ENCODE measurements at places on chromosomes 2 and 18.

- DNase-seq: no peak
Observed at GRCh38 chr2:191266201-191266600, 21.0 kb downstream of the MYO1B start.

DNA sequence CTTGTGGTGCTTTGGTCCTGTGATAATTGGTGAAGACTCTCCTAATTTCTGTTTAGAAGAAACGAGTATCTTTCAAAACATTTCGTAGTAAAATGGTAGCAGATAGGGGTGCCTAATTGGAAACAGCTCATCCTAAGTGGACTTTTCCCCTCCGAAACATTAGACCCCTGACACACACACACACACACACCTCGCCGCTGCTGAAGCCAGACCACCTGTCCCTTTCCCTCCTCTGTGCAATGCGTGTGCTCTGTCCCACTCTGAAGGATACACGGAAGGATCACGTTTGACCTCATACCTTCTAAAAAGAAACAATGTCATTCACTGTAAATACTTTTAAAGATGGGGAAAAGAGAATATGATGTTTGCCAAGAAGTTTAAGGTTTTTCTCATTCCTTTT is 36.2 kb upstream of the TMEM87B start:
- DNase-seq: no peak

GRCh38 chr2:226491112-226491511 is 308.5 kb downstream of the IRS1 start:
- no peak for DNase-seq

GRCh38 chr2:209305026-209305425 is 118.8 kb upstream of the MAP2 start:
- DNase-seq: no peak

DNA sequence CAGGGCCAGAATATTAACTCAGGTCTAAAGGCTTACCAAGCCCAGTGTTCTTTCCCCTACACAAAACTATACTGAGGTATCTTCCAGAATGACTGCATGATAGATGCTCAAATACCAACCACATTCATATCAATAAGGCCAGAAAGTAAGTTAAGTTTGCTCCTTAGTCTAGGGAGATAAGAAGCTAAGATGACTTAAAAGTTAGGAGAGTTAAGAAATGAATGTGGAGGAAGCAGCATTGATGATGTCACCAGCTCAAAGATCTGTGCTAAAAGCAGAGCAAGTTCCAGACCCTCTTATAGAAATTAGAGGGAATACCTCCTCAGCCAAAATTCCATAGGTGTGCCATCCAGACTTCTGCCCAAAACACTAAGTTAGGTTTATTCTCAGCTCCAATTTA is 6.1 kb downstream of the PPP4R1 start:
- DNase-seq: no peak

- no peak for DNase-seq
Observed at GRCh38 chr2:233130024-233130423, 69.9 kb downstream of the INPP5D start.

GRCh38 chr18:35851286-35851970 is 121.1 kb upstream of the RMP24 start:
- no peak for DNase-seq

DNA sequence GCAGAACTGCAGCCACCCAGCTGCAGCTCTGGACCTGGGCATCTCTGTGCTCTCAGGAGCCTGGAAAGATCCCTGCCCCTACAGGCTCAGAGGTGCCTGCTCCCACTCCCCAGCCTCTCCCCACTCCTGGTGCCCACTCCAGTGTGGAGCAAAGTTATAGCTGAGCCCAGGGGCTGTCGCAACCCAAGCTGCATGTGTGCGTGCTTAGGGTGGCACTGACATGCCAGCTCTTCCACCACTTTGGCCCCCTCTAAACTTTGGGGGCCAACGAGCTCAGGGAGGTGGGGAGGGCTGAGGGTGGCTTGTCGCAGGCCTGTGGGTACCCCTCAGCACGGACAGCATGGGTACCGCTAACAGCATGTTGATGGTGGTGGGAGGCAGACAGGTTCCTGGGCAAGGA is 126.3 kb upstream of the FHL2 start:
- DNase-seq: no peak

DNA sequence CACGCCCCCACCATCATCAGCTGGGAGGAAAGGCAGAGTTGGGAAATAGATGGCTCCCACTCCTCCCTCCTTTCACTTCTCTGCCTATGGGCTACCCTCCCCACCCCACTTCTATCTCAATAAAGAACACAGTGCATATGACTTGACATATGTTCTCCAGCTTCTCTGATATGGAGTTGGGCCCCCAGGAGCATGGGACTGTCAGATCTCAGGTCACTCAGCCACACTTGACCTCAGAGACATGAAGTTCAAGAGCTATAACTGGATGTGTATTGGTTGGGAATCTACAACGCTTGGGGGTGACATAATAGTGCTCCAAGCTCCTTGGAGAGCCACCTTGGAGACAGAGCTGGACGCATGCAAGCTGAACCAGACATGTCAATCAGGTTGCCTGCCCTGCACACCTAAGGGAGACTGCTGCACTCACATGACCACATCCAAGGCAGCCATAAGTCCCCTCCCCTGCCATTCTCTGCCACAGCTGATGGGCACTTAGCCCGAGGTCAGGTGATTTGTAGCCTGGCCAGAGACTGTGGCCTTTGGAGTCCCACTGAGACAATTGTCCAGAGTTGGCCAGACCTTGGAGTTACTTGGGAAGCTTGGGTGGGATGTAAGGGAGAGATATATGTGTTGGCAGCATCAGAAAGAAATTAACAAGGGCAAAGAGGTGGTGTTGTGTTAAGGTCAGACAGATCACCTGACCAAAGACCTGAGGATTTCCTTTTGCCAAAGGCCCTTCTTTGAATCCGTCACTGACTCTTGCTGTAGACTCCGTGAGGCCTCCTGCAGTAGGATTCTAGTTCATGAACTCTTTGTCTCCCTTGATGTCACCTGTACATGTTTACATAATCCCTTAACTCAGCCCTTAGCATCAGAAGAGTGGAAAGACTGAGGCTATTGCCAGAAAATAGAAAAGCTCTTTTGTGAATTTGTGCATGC is 3.7 kb downstream of the INHA start:
- no peak for DNase-seq

Measured in CD4-positive, alpha-beta T cell treated with Interleukin-17A for 1 hour (primary cell).